ENCODE measurements at places on chromosomes 11 and 22.

DNA sequence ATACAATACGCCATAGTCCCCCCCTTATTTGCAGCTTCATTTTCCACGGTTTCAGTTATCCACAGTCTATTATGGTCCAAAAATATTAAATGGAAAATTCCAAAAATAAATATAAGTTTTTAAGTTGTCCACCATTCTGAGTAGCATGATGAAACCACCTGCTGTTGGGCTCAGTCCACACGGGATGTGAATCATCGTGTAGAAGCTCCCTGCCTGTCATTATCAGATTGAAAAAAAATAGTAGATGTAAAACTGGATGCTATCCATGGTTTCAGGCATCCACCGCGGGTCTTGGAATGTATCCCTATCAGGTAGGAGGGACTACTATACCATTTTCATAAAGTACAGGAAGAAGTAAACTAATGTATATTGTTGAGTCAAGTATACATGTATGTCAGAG is 127.4 kb downstream of the TTC17 start:
- DNase-seq, result no peak

DNA sequence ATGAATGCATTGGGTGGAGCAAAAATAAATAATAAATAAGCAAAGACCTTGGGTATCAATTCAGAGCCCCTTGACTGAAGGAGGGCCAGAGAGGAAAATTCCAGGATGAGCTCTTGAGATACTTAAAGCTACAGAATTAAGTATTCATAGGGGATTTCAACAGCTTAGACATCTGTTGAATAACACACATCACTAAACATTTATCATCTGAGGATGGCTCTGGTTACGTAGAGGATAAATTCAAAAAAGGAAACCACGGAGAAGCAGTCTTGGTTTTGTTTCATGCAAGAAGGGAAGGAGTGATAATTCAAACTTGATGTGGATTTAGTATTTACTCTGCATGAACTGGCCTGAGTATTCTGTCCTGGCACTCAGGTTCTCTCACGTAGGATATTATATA is 29.8 kb downstream of the ARHGAP42 start:
- DNase-seq, result no peak

- no peak for DNase-seq
These were observed 34.4 kb downstream of the PPP2R1B start for GRCh38 chr11:111731821-111732220.

- DNase-seq, result no peak
These were observed 25.3 kb downstream of the RPUSD4 start for GRCh38 chr11:126186025-126186698.

GRCh38 chr22:19853879-19854777 is 546 bp downstream of the GNB1L start:
- DNase-seq, result no peak

- no peak for DNase-seq
These were observed 21.2 kb downstream of the FZD4 start for GRCh38 chr11:86933891-86934581.

- DNase-seq, result no peak
These were observed 30.4 kb upstream of the SHANK2 start for GRCh38 chr11:71282581-71283351.

GRCh38 chr11:86292912-86293616 is 9.0 kb upstream of the HIKESHI start:
- DNase-seq, result no peak

GRCh38 chr11:123076484-123076883 is 14.5 kb upstream of the HSPA8 start:
- DNase-seq, result no peak

DNA sequence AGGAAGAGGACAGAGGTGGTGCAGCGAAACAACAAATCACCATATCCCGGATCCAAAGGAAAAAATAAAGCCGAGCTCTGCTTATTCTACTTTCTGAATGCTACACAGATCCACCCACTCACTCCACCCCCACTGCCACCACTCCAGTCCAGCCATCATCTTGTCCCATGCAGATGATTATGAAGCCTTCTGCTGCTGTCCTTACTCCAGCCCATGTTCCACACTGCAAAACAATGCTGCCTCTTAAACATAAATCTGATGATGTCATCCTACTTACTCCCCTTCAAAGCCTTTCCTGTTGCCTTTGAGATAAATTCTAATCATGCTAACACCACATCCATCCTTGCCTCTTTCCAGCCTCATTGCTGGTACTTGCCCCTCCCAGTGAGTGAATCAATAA is 6.5 kb upstream of the DRD2 start:
- DNase-seq, result no peak

- peak; percentile 26 for DNase-seq
These were observed 27.6 kb downstream of the RIBC2 start for GRCh38 chr22:45441138-45441537.

DNA sequence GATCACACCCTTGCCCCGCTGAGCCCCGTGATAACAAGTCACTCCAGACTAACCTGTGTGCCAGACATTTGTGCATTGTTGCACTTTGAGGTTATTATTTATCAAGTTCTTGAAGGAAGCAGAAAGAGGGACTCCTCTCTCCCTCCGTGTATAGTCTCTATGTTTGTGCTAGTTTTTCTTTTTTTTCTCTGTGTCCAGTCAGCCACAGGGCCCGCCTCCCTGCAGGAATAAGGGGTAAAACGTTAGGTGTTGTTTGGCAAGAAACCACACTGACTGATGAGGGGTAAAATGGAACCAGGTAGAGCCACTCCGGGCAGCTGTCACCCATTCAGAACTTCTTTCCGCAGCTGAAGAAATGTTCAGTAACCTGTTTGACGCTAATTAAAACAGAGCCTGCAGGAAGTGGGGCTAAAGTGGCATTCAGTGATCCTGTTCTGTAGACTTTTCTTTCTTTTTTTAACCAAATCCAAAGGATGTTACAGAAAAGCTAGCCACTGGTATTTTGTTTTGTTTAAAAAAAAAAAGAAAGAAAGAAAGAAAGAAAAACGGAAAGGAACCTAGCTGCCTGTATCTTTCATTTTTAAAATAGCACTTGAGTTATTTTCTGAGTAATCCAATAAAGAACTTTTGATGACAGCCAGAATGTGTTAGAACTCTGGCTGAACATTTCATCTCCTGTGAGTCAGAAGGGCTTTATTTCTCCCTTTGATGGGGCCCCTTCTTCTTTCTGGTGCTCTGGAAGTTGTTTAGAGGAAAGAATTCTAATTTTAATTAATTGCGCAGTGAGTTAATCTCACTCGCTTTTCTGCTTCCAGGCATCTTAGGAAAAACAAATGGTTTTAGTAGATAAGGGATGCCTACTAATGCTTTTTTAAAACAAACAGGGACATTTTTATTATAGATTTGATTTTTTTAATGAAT is 58.2 kb downstream of the COMMD9 start:
- DNase-seq, result no peak

GRCh38 chr11:15754221-15754620 is 602.1 kb downstream of the SOX6 start:
- no peak for DNase-seq

DNA sequence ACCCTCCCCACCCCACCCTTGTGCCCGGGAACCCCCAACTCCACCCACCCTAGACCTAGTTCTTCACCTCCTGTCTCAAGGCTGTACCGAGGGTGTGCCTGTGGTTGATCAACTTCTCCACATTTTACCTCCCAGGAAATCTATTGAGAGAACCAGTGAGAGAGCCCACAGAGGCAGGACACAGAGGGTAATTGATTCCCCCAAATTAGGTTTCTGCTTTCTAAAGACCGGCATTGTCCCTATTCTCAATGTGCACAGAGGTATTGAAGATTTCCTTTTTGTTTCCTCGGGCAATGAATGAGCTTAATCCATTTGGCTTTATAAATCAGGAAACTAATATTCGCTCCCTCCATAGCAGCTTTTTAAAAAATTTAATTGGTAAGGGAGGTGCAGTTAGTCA is 6.0 kb upstream of the LMO1 start:
- no peak for DNase-seq

DNA sequence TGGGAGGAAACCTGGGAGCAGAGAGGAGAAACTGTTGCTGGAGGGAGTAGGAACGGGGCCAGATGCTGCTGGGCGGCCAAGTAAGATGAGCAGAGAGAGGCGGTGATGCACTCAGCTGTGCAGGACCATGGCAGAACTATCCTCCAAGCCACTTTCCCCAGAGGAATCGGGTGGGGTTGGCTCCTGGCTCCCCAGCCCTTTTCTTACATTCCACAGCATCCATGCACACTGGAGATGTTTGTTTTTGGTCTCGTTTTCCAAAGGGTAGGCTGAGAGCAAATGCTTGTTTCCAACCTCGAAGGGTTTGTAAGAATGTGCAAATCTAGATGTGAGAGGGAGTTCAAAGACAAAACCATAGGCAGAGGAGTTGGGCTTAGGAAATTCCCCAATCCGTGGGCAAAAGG is 73.2 kb downstream of the DBX1 start:
- DNase-seq, result no peak

GRCh38 chr11:19756675-19757475 is 44.2 kb downstream of the NAV2 start:
- DNase-seq, result no peak

DNA sequence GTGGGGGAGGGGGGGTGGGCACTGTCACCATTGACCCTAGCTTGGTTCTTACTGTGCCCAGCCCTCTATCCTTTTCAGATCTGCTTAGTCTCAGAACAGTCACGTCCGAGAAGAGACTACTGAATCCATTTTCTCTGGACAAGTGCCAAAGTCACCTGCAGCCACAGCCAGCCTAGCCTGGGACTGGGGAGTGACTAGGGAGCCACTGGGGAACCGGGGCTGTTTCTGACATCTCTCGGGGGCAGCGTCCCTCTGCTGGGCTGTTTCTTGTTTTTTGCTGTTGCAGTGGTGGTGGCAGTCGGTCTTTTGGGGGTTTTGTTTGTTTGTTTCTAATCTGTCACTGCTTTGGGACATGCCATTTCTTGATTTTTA is 8.7 kb downstream of the SLC37A2 start:
- DNase-seq, result no peak

- DNase-seq, result no peak
These were observed 13.8 kb downstream of the CARS1 start for GRCh38 chr11:3043315-3043871.

DNA sequence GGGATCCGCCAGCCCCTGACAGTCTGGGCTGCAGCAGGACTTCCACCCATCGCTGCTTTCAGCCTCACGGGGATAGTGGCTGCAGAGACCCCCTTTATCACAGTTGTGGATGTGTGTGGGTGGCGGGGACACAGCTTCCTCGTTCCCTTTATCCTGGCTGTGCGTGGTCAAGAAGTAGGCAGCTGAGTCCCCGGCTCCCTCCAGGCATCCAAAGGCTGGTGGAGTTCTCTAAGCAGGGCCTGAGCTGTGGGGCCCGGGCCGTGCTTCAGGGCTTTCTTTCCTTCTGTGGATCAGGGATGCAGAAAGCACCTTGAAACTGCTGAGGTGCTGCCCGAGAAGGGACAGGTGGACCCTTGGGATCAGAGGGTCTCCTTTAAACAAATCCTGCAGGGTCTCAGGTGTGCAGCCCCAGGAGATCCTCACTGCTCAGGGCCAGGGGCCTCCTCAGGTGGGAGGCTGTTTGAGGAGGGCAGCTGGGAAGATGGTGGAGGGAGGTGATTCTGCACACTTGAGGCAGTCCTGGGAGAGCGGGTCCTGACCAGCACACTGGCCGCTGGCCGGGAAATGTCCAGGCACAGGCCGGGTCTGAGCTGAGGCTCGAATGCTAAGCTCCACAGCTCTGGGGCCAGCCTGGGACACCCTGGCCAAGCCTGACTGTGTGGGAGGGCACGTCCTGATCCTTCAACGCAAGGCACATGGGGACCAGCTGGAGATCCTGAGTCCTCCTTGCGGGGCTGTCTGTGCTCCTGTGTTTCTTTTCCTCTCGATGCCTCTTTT is 1024.3 kb downstream of the BRD1 start:
- DNase-seq, result no peak

DNA sequence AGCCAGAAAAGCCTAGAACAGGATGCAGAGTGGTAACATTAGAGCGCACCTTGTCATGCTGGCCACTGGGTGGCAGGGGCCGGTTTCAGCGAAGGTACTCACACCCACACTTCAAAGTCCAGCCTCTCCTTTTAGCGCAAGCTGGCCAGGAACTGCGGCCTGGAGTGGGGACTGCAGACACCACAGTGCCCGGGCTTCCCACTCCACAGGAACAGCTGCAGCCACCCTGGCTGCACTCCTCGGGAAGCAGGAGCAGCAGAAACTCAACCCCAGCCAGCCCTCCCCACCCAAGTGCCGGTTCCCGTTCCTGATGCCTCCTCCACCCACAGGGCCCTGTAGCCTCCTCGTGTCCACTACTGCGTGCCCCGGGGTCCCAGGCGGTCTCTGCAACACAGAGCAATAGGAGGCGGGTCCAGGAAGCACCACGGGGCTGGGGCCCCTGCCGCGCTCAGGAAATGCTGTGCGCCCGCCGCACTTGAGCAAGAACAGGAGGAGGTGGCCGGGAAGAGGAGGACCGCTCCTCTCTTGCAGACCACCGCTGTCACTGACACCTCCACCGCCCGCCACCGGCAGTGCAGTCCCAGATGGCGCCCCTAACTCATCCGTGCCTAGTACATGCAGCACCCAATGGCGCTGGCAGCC is 2.2 kb downstream of the RFPL2 start:
- no peak for DNase-seq

- DNase-seq, result no peak
These were observed 98.0 kb upstream of the CD82 start for GRCh38 chr11:44467413-44467812.

DNA sequence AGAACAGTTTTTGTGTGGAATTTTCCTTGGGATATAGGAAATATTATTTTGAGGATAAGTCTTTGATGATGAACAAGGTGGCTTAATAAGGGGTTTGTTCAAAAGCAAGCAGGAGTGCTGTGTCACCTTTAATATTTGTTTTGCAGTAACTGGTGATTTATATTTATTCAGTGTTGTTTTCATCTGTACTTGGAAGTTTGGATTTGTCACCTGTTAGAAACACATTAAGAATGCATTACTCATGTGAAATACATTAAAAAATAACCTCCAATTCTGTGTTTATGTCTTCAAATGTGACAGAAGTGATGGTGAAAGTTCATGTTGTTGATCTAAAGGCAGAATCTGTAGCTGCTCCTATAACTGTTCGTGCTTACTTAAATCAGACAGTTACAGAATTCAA is 70.5 kb downstream of the DKK3 start:
- DNase-seq, result no peak

DNA sequence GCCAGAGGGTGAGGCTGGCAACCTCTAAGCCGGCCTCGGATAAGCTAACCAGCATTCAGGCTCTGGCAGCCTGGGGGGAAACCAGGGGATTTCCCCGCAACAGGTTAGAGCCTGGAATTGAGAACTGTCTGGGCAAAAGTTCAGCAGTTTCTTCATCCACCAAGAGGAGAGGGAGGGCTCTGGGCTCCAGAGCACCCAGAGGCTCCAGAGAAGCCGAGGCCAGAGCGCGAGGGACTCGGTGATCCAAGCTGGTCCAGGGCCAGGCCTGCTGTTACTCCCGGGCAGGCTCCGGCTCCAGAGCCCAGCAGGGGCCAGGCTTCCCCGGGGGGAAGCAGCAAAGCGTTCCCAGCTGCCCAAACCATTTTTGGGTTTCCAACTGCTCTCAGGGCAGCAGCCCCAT is 13.3 kb upstream of the SH3BP1 start:
- no peak for DNase-seq

GRCh38 chr11:104148074-104148473 is 15.9 kb downstream of the PDGFD start:
- DNase-seq, result no peak
